ENCODE measurements at places on chromosomes 4 and X.
A peak's percentile ranks its signal among the peaks of the same experiment; 100 is the strongest.

DNA sequence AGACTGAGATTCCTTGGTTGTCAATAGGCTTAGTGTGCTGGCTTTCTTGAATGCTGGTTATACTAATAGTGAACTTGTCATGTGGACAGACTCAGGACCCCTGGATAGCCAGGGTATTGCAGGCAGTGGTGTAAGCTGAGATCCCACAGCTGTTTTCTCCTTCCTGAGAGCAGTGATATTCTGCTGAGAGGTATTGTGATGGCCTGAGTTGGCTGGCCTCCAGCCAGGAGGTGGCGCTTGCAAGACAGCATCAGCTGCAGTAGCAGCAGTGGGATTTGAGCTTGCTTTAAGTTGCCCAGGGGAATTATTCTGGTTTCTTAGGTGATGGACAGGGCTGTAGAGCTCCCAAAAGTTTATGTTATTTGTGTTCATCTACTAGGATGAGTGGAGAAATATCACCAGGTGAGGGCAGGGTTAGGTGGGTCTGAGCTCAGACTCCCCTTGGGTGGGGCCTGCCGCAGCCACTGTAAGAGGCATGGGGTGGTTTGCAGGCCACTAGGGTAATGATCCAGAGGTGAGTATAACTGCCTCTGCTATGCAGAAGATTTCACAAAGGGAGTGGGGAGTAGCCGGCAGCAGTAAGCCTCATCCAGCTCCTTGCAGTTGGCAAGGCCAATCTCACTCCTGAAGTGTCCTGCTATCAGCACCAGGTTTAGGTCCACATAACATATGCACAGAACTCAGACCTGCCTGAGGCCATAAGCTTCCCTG, 66.2 kb downstream of the IL15 start:
- H3K36me3 ChIP-seq = no peaks in the 10 kb centered on the region
- peaks cover 3% of the 10 kb centered on the region for H3K4me1 ChIP-seq
- H3K27me3 ChIP-seq = no peaks in the 10 kb centered on the region
- H3K4me3 ChIP-seq = no peak overlapping the region
- H3K27ac ChIP-seq = no peak overlapping the region

- H3K36me3 ChIP-seq = no peaks in the 10 kb centered on the region
- H3K27ac ChIP-seq = no peak overlapping the region
- H3K4me1 ChIP-seq = no peaks in the 10 kb centered on the region
- no peak overlapping the region for H3K4me3 ChIP-seq
- no peak for DNase-seq
These were observed 73.5 kb upstream of the EMCN start for GRCh38 chr4:100591161-100591876.

DNA sequence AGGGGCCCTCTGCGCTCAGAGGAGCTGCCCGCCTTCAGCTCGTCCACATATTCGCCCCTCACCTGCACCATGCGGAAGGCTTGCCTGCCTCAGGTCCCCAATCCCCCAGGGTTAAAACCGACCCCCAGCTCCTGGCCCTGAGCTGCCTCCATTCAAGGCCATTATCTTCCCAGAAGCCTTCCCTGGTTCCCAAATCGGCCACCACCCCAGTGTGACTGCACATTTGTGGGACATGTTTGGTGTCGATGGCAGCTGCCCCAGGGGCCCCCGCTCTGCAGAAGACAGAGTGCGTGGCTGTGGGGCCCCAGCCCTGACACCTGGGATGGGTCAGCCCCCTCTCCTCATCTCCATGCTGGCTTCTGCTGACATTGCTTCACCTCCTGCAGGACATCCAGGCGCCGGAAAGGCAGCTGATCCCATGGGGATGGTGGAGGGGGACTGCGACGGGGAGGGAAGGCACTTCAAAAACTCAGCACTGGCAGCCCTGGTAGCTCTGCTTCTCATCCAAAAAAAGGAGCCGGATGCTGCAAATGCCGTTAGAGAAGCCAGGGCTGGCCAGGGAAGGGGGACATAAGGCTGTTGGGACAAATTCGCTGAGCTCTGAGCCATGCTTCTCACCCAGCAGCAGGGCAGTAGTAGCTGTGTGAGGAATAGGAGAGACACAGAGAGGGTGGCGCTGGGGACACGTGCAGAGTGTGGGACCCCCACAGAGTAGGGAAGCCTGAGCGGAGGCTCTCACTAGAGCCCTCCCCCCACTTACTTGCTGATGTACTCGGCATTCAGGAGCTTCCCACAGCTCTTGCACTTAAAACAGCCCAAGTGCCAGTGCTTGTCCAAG, 78.5 kb downstream of the ABLIM2 start:
- H3K27ac ChIP-seq = no peak overlapping the region
- no peak overlapping the region for H3K4me3 ChIP-seq
- no peaks in the 10 kb centered on the region for H3K36me3 ChIP-seq
- no peaks in the 10 kb centered on the region for H3K27me3 ChIP-seq
- DNase-seq = no peak

GRCh38 chr4:88797725-88798124, 100.1 kb upstream of the NAP1L5 start:
- H3K27ac ChIP-seq = no peak overlapping the region
- H3K4me1 ChIP-seq = peaks cover 5% of the 10 kb centered on the region
- no peak overlapping the region for H3K4me3 ChIP-seq
- DNase-seq = no peak

DNA sequence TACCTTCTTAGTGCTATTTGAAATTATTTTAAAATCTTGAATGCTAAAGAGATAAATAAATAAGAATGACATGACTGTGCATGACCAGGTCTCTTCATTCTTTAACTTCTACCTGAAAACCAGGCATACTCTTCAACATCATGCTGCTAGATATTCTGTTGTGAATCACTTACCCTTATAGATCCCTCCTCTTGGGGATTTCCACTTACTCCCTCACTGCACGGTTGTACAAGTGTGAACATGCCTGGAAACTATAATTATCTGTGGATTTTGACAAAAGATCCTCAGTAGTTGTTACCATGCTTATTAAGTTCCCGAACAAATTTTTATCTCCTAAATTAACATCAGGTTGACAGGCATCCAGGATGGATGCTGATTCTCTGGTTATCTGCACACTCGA, 54.3 kb downstream of the ADGRL3 start:
- no peak overlapping the region for H3K27ac ChIP-seq
- H3K27me3 ChIP-seq = no peaks in the 10 kb centered on the region

DNA sequence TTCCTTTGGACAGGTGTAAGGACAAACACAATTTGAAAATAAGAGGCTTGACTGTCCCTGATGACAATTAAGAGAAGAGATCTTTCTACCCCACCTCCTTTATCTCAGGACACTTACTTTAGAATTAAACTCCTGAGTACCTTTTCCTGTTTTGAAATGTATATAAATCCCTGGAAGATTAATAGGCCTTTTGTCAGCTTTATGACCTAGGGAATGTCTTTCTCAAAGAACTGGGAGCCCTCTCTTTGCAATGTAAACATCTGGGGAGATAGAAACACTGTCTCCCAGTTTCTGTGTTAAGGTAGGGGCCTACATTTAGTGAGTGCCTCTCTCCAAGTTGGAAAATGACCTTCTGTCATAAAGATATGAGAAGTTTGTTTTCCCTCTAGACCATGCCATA, 31.7 kb downstream of the AGA start:
- no peak overlapping the region for H3K4me3 ChIP-seq
- no peak overlapping the region for H3K27ac ChIP-seq
- H3K36me3 ChIP-seq = no peaks in the 10 kb centered on the region
- H3K4me1 ChIP-seq = no peaks in the 10 kb centered on the region
- H3K27me3 ChIP-seq = peaks cover 7% of the 10 kb centered on the region

- DNase-seq = no peak
- H3K36me3 ChIP-seq = no peaks in the 10 kb centered on the region
- H3K27me3 ChIP-seq = peaks cover 32% of the 10 kb centered on the region
- H3K27ac ChIP-seq = no peak overlapping the region
These were observed 144.1 kb downstream of the SOWAHB start for GRCh38 chr4:76753814-76754213.

GRCh38 chrX:71183341-71183740, 38.7 kb downstream of the NLGN3 start:
- no peak overlapping the region for H3K27ac ChIP-seq
- DNase-seq = no peak
- H3K4me1 ChIP-seq = peaks cover 12% of the 10 kb centered on the region
- no peaks in the 10 kb centered on the region for H3K27me3 ChIP-seq
- no peak overlapping the region for H3K4me3 ChIP-seq
- H3K36me3 ChIP-seq = peaks cover 19% of the 10 kb centered on the region

DNA sequence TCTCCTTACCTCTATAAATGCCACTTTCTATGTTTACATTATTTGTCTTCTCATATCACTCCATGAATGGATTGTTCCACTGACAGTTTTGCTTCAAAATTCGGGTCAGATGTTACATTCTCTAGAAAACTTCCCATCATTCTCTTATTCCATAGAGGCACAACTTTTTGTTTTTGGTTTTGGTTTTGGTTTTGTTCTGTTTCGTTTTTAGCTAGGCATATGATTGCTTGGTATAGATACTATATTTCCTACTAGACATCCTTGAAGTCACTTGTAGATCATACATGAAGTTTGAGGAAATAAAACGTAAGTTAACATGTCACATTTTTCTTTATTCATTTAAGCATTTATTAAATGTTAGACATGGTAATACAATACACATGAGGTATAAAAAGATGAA, 961.0 kb downstream of the PCDH18 start:
- no peak for DNase-seq
- no peaks in the 10 kb centered on the region for H3K27me3 ChIP-seq
- H3K4me3 ChIP-seq = no peak overlapping the region
- H3K27ac ChIP-seq = no peak overlapping the region

DNA sequence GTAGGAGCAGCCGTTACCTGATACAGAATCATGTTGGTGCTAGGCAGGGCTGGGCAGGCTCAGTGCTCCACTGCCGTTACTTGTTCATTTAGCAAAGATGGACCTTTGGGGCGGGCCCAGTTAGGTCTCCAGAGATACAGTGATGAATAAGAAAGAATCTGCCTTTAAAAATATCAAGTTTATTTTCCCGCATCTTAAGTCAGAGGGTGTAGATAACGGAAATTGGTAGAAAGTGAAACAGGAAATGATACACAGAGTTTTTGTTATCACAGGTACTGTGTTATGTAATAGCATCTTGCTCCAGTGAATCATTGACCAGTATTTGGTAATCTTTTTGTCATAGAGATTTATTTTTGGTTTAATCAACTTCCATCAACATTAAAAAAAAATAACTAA, 5.5 kb downstream of the TMEM131L start:
- no peaks in the 10 kb centered on the region for H3K27me3 ChIP-seq
- H3K27ac ChIP-seq = peak overlapping the region; percentile 15
- no peak for DNase-seq
- peaks cover 61% of the 10 kb centered on the region for H3K36me3 ChIP-seq
- H3K4me3 ChIP-seq = peak overlapping the region; percentile 66

GRCh38 chrX:46754036-46754435, 4.9 kb downstream of the SLC9A7 start:
- peaks cover 32% of the 10 kb centered on the region for H3K36me3 ChIP-seq
- no peak overlapping the region for H3K27ac ChIP-seq
- H3K4me1 ChIP-seq = peaks cover 36% of the 10 kb centered on the region
- no peak overlapping the region for H3K4me3 ChIP-seq

DNA sequence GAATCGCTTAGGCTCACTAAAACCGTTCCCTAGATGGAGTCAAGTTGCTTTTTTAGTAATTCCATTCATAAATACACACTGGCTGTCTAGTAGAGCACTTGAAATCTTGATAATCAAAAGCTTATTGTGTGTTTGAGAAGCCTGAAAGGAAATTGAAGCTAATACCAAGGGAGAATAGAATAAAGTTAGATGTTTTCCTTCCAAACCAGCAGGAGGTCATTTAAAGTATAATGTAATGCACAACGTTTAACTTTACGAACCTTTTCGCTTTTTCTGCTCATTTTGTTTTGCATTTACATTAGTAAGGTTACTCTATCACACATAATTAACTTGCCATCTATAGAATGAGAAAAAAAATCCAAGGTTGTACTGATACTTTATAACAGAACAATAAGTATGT, 440.9 kb downstream of the NKX6-1 start:
- no peaks in the 10 kb centered on the region for H3K4me1 ChIP-seq
- no peaks in the 10 kb centered on the region for H3K27me3 ChIP-seq
- H3K36me3 ChIP-seq = no peaks in the 10 kb centered on the region
- H3K4me3 ChIP-seq = no peak overlapping the region
- no peak for DNase-seq

DNA sequence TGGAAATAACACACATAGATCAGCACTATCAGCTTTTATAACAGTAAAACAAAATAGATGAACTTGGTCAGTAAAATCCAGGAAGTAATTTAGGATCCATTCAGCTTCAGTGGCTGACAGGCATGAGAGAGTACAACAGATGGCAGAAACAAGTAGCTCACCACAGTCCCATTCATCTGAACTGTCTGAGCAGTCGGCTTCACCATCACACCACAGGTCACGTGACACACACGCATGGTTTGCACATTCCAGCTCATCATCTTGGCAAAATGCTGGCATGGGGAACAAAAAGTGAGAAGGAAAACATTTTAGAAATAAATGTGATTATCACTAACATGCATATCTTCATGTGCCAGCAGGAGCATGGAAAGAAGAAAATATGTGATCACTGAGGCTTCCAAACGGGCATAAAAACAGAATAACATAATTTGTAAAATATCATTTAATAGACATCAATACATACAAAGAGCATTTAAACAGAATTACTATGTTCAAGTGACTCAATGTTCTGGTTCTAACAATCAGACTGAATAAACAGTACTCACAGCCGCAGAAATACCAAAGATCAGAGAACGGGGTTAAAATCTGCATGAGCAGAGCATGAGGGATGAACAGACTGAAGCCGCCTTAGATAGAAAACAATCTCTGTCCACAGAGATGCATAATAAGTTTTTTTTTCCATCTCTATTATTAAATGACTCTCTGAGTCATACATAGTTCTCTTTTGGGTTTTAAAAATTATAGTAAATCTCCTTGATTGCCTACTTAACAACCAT, 158.1 kb downstream of the ATP10D start:
- H3K4me1 ChIP-seq = no peaks in the 10 kb centered on the region
- no peaks in the 10 kb centered on the region for H3K36me3 ChIP-seq
- no peak overlapping the region for H3K27ac ChIP-seq
- no peaks in the 10 kb centered on the region for H3K27me3 ChIP-seq
- DNase-seq = no peak
- no peak overlapping the region for H3K4me3 ChIP-seq

- H3K4me3 ChIP-seq = no peak overlapping the region
- no peak overlapping the region for H3K27ac ChIP-seq
- H3K36me3 ChIP-seq = no peaks in the 10 kb centered on the region
- H3K27me3 ChIP-seq = no peaks in the 10 kb centered on the region
These were observed 187.5 kb upstream of the TBC1D9 start for GRCh38 chr4:140943486-140944198.

- no peak overlapping the region for H3K27ac ChIP-seq
- no peak for DNase-seq
- H3K4me1 ChIP-seq = no peaks in the 10 kb centered on the region
These were observed 136.5 kb downstream of the AASDH start for GRCh38 chr4:56250776-56251175.

GRCh38 chr4:46648088-46648744, 258.3 kb upstream of the GABRA2 start:
- no peaks in the 10 kb centered on the region for H3K27me3 ChIP-seq
- H3K36me3 ChIP-seq = no peaks in the 10 kb centered on the region
- H3K4me3 ChIP-seq = no peak overlapping the region

Data from activated T-helper 2 cell treated with anti-CD3 and anti-CD28 coated beads, Interferon-gamma antibody, Interleukin-2, Interleukin-4, amounts not matched to agents 10 μg/mL and 5 μg/mL and 100 μg/mL, durations not matched to agents 14 hours and 24 hours and 36 hours (primary cell).